Cerebellum (tissue), 4 donors: ENCODE measurements at places on chromosomes 3 and 15. TPM values are rescaled to one million over a fixed set of nuclear protein-coding genes. Genes with fewer than 3 reads are reported as not detected.

- DNase-seq, result no peak
Measured at GRCh38 chr3:70185661-70186060, 126.8 kb downstream of the MDFIC2 start.

- DNase-seq, result no peak
Measured at GRCh38 chr3:150130404-150131100, 159.9 kb upstream of the PFN2 start.

ENTPD3 gene
- 5.3 TPM for total RNA-seq

ITIH1 gene
- total RNA-seq, result 0.18 TPM

UBE2E2 gene
- 26.6 TPM for total RNA-seq

ADAM10 gene
- total RNA-seq, result 76.9 TPM

- DNase-seq, result no peak
Measured at GRCh38 chr3:127680798-127681221, 8.1 kb downstream of the ABTB1 start.

GRCh38 chr3:70409018-70409417 is 96.6 kb upstream of the MDFIC2 start:
- DNase-seq, result no peak

- DNase-seq, result no peak
Measured at GRCh38 chr3:13263770-13264467, 156.2 kb downstream of the NUP210 start.

TNFAIP8L3 gene
- 3.2 TPM for total RNA-seq

- DNase-seq, result no peak
Measured at GRCh38 chr15:28084547-28084946, 14.6 kb downstream of the OCA2 start.

RFC4 gene
- total RNA-seq, result 28.1 TPM

AADAC gene
- not detected for total RNA-seq

- DNase-seq, result no peak
Measured at GRCh38 chr15:62164396-62165103, 535 bp downstream of the C2CD4B start.

- DNase-seq, result no peak
Measured at GRCh38 chr15:35876762-35877161, 330.8 kb upstream of the DPH6 start.

DNA sequence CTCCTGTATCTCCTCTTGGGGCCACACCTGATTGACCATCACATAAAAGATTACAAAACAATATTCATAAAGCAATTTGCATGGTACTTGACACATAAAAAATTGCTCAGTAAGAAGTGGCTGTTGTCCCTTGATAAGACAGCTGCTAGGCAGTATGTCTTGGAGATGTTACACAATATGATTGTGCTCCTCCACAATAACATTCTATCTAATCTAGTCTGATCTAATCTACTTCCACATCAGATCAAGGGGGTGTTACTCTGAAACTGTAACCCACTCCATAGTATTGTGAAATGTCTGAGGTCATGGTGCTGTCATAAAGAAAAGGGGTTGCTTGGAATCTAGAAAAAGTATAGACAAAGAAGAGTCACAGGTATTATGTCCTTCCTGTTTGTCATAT is 23.4 kb upstream of the AQP9 start:
- DNase-seq, result no peak

DNA sequence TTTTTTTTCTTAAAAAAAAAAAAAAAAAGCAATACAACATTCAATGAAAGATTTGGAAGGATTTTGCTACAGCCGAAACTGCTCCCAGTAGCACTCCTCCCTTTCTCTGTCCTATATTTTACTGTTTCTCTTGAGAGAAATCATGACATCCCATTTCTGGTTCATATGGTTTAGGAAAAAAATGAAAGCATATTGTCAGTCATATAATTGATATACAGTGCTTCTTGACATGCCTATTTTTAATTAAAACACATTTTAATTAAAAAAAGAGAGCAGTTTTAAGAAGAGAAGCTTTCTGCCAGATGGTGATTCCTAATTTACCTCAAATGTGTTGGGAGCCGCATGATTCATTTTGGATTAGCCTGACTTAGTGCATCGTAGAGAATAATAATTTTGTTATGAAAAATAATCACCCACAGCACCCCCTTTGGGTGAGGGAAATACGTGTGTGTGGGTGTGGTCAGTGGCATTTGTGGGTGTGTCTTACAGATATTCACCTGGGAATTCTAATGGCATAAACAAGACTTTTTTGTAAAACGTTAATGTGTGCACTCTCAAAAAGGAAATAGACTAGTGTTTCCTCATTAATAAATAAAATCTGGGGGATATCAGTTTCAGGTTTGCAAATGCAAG is 544.5 kb downstream of the MFSD1 start:
- no peak for DNase-seq

TMEM108 gene
- total RNA-seq, result 9.1 TPM

GRCh38 chr3:151568184-151568583 is 107.3 kb upstream of the IGSF10 start:
- DNase-seq, result no peak

DNA sequence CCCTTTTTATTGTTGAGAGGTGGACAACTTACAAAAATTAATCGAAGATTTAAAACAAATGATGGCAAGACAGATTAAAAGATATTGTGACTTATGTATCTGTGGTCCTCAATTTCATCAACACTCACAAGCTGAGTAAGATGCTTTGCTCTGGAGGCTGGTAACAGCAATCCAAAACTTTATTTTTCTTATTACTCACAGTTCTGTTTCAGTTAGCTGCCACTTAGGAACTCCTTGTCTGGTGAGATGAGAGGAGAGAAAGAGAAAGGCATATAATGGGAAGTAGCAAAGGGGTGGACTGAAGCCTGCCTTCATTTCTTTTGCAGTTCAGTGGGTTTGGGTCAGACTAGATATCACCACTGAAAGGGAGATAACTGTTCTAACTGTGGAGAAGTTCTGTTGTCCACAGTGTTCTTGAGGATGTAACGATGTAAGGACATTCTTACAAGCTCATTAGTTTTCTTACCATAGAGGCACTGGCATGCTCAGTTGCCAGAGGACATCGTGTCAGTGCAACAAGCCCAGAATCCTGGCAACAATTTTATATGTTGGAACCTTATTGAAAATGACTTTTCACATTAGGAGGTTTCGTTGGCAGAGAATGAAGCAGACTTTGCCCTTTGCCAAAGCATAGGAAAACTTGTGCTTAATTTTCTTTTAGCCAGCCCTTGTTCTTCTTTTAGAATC is 93.6 kb downstream of the PLCL2 start:
- DNase-seq, result no peak

DNA sequence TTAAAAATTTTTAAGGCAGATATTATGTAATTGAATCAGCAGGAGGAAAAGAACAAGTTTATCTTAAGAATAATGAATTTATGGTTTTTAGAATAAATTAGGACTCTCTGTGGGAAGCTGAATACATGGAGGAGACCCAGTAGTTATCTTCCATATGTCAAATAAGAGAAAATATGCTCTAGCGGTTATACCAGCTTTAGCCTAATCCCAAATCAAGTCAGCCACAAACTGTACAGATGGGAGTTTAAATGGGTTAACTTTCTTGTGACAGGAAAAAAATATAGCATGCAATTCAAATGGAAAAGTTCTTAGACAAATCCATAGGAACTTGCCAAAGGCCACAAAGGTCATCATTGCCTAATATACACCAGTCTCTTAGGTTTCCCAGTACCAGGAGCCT is 84.3 kb downstream of the TTBK2 start:
- no peak for DNase-seq

DNA sequence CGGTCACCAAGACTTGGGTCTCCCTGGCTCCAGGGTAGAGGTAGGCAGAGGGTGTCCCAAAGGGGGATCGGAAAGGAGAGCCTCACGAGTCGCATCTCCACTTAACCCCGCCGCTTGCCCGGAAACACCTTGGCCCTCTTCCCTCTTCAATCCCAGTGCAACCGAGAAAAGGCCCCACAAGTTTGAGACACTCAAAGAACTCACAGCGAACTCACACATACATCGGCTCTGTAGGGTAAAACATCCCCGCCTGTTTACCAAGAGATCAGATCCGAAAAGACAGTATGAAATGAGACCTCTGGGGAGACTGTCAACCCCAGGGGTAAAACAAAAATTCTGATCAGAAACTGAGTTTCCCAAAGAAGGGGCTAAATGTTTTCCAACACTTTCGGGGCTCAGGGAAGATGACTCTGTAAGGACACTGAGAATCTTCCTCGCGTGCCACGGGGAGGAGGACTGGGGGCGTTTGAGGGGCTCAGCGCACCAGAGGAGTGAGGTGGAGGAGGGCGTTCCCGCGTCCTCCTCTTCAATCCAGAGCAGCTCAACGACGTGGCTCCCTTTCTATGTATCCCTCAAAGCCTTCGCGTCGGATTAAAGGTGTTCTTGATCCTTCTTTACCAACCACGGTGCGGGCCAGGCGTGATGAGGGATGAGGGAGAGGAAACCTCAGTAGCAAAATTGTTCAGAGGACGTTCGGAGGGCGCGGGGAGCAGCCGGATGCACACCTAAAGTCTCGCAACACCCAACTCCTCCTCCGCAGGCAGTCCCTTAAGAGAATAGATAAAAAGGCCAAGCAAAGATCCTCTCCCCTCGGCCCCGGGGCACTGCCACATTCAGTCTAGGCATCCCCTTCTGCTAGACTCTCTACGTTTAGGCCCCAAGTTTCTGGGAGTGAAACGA is 3.7 kb downstream of the WNT5A start:
- DNase-seq, result no peak

DNA sequence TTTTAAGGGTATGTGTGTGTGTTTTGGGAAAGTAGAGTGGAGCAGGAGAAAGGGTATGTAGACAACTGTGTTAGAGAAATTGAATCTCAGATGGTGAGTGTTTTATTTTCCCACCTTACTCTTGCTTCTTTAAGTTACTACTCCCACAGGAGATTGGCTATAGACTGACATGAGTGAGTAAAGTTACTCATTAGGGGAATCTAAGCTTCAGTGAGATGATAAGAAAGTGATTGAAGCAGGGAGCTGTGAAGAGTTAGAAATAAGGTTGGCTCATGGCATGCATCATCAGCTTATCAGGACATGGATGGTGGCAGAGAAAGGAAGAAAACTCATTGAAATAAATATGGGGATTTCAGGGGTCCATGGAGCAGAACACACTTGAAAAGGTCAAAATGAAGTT is 88.9 kb downstream of the MBNL1 start:
- no peak for DNase-seq

MAGI1 gene
- total RNA-seq, result 103 TPM

- DNase-seq, result no peak
Measured at GRCh38 chr15:96160269-96160668, 170.2 kb upstream of the NR2F2 start.

IQCH gene
- 9.3 TPM for total RNA-seq

KLHL40 gene
- 0.09 TPM for total RNA-seq

DNA sequence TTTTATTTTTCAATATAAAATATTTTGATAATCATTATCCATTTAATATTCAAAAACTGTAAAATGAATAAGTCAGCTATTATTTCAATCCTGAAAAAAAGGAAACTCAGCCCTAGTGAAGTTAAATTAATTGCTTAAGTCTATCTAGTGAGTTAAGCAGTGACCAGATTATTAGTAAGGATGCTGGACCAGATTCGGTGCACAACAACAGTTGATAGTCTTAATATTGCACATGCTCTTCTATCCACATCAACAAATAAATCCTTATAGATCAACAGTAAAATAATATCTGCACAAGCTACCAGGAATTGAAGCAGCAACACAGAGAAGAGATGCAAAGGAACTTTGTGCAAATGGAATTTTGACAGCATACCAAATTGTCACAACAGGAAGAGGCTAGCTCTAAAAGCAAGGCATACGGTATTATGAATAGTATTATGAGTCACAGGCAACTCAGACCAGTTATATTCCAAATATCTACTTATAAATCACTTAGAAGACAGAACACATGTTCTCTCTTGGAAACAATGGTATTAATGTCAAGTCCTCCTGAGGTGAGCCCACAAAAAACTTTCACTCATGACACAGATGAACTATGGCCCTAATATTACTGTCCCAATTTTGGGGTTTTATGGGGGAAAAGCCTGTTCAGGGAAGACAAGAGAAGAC is 24.9 kb downstream of the VPS13C start:
- DNase-seq, result no peak

DNA sequence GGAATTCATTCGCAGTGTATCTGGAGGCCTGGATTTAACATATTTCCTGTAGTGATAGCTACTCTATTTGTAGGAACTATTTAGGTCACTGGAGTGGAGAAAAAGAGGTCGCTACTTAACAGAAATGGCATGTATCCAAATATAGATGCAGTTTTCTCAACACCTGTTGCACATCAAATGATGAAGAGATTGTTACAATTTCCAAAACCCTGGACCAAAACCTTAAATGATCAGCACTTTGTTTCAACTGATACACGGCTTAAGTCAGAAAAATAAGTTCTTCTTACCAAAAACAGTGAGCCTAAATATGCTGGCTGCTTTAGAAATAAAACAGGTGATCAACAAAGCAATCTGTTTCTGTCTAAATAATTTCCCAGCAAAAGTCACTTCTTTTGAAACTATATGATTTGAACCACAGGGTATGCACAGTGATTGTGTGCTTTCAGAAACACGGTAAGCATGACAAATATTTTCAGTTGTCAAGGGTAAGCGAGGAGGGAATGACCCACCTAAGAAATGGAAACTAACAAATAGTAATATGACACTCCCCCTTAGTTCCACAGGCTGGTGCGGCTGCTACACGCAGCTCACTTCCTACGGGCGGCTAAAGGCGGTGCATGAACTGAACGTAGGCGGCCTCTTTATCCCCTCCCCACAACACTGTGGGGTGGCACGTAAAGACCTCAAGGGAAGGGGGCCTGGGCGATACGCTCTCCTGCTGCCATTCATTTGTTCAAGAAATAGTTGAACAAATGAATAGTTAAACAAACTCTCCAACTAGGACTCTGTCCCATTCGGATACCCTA is 1.1 kb downstream of the EHD4 start:
- DNase-seq, result peak; percentile 12

- no peak for DNase-seq
Measured at GRCh38 chr15:72934921-72935320, 117.3 kb upstream of the NEO1 start.

- DNase-seq, result no peak
Measured at GRCh38 chr15:74243431-74243830, 7.3 kb downstream of the CCDC33 start.

SNTN gene
- total RNA-seq, result not detected

DNA sequence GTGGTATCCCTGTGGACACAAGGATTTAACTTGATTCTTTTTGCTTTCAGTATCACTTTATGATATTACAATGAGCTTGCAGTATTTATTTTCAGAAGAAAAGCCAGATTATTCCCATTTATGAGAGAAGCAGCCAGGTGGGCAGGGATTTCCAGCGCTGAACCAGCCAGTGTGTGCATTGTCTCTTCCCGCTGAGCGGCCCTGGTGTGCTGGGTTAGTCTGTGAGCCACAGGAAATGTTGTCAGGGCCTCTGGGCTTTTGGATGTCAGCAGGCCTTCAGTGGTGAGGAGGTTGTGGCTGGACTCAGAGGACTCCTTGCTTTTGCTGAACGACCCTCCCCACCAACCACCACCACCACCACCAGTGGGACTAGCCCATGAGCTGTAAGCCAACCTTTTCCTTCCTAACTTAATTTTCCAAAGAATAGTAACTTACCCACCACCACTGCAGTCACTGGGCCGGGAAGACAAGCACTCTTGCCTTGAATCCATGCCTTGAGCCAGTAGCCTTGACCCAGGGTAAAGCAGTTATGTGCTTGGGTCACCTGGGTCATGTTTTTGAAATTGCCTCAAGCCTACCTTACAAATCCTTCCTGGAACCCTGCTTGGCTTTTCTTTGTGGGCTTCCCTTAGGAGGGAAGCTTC is 33.1 kb downstream of the FLNB start:
- no peak for DNase-seq

ZBTB11 gene
- 42.8 TPM for total RNA-seq

NLGN1 gene
- 61.6 TPM for total RNA-seq

- no peak for DNase-seq
Measured at GRCh38 chr3:46713050-46713897, 4.4 kb downstream of the PRSS50 start.

NRG4 gene
- total RNA-seq, result 2.2 TPM

GRCh38 chr3:171974986-171975837 is 64.2 kb upstream of the FNDC3B start:
- no peak for DNase-seq
